Endodermal cell (in vitro differentiated cells): ENCODE measurements at places on chromosomes 5 and 9. TPM values are rescaled to one million over a fixed set of nuclear protein-coding genes. Genes with fewer than 3 reads are reported as not detected.
A peak's percentile ranks its signal among the peaks of the same experiment; 100 is the strongest.

DNA sequence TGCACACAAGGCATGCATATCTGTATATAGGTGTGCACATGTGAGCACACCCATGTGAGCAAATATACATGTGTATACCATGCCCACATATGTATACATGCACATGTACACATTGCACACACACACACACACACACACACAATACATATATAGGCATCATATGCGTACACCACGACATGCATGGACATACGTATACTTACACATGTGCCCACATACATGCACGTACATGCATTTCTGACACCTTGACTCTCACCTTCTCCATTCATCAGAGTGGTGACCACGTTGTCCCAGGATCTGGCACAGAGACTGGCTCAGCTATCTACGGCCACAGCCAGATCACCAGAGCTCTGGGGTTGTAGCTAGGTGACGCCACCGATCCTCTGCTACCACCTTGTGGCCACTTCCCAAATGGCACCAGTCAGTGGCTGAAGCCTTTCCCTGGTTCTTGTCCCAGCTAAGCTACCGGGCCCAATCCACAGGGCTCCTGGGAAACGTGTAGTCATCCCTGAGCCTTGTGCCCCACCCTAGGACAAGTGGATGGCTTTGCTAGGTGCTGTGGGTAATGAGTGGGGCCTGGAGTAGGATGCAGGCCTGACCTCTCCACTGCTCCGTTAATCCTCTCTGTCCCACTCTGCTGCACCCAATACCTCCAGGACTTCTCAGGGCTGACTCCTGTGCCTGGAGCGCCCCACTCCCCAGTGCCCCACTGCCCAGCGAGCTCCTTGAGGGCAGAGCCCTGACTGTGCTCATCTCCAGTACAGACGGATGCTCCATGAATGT lies 194.4 kb downstream of the RGS3 start:
- H3K27ac ChIP-seq, result no peak overlapping the region
- DNase-seq, result peak; percentile 98
- H3K4me1 ChIP-seq, result peaks cover 3% of the 10 kb centered on the region
- H3K27me3 ChIP-seq, result peaks cover under 1% of the 10 kb centered on the region
- H3K36me3 ChIP-seq, result no peaks in the 10 kb centered on the region

The ANXA2R gene
- 0.27 to 1.1 TPM (median 0.73 TPM) in 3 replicates for total RNA-seq

The SLC36A2 gene
- total RNA-seq, result 0.26 TPM in 1 of 3 replicates, not detected in the others

- peak overlapping the region; percentile 56 for H3K4me3 ChIP-seq
- H3K27ac ChIP-seq, result peak overlapping the region; percentile 10
- DNase-seq, result peak; percentile 93
- peaks cover 20% of the 10 kb centered on the region for H3K27me3 ChIP-seq
Observed at GRCh38 chr9:19925674-19926503, 137.1 kb upstream of the SLC24A2 start.

DNA sequence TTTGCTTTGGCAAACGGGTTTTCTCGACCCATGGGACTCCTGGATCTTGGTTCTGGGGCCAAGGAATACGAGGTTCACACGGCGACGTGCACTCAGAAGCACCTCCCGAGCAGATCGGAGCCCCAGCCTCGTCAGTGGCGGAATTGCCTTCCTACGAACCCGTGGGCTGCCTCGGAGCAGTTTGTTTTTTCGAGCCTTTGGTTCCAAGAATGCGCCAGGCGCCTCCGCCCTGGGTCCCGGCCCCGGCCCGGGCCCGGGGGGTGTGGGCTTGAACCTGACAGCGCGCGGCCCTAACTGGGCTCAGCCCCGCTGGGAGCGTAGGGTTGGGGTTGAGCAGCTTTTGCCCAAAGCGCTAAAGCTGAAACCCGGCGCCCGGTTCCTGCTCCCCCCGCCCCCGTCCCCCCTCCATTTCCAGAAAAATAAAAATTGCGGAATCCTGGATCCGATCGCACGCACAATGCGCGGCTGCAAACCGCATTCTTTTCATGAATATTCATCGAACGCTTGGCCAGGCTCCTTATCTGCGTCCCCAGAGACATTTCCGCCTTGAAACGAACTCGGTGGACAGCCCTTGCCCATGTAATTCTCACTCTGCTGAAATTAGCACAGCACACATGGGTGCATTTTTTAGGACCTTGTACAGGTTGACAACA lies 1.0 kb downstream of the BASP1 start:
- peak; percentile 70 for DNase-seq
- peak overlapping the region; percentile 91 for H3K27ac ChIP-seq
- peaks cover under 1% of the 10 kb centered on the region for H3K4me1 ChIP-seq
- peak overlapping the region; percentile 92 for H3K4me3 ChIP-seq
- no peaks in the 10 kb centered on the region for H3K27me3 ChIP-seq
- H3K36me3 ChIP-seq, result peaks cover 13% of the 10 kb centered on the region

DNA sequence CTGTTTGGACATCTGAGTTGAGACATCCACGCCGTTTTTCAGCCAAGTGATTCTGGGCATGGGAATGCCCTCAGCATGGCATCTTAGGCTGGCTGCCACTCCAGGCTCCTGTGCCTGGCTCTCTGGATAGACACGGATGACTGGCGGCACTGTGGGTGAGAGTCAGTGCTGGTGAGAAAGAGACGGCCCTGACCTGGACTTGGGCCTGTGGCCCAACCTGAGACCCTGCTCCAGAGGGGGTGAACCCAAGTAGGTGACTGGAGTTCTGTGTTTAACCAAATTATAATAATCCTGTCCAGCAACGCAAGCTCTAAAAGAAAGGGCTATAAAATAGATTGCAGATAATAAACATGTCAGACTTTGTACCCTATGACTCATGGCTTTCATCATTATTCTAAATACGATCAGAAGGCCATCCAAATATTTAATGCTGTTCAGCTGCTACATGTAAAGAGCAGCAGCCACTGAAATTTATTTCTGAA lies 173.9 kb downstream of the HSPA4 start:
- no peaks in the 10 kb centered on the region for H3K27me3 ChIP-seq
- DNase-seq, result peak; percentile 22
- no peak overlapping the region for H3K27ac ChIP-seq

DNA sequence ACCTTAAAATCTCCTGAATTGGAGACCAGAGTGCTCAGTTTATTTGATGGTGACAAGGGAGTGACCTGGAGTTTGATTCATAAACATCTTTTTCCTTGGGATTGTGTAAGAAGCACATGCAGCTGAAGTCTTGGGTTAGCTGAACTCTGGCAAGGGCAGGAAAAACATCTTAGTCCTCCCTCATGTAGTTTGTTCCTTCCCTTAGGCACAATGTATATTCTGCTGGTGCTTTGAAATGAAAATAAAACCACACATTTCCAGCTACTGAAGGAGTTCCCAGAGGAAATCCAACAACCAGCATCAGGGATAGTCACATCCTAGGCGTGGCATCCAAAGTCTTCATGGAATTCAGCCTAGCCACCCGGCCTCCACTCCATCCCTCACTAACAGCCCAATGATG lies 95.2 kb upstream of the PAPPA start:
- H3K27me3 ChIP-seq, result peaks cover 27% of the 10 kb centered on the region
- no peak for DNase-seq
- no peak overlapping the region for H3K27ac ChIP-seq
- no peak overlapping the region for H3K4me3 ChIP-seq
- H3K4me1 ChIP-seq, result no peaks in the 10 kb centered on the region

DNA sequence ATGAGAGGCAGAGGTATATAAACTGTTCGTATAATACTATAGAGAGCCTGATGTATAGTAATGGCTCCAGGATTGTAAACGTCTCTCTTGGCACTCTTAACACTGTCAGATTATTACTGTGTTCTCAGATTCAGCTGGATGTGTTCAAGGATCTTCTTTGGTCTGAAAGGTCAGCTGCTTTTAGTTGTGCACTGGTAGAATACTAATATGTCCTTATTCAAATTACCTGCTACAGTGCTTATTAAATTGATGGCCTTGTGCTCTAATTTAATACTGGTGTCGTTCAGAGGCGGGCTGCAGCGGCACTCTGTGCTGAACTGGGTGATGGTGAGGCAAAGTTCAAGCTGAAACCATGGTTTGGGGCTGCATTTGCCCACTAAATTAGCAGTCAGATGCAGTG lies 216.7 kb upstream of the ARRDC3 start:
- no peak overlapping the region for H3K27ac ChIP-seq
- peaks cover 5% of the 10 kb centered on the region for H3K4me1 ChIP-seq
- no peak overlapping the region for H3K4me3 ChIP-seq
- DNase-seq, result no peak

GRCh38 chr5:132962429-132963021 lies 909 bp downstream of the AFF4 start:
- H3K4me3 ChIP-seq, result peak overlapping the region; percentile 98
- H3K27me3 ChIP-seq, result no peaks in the 10 kb centered on the region
- no peaks in the 10 kb centered on the region for H3K4me1 ChIP-seq
- peak; percentile 55 for DNase-seq
- H3K27ac ChIP-seq, result peak overlapping the region; percentile 96
- peaks cover 25% of the 10 kb centered on the region for H3K36me3 ChIP-seq

DNA sequence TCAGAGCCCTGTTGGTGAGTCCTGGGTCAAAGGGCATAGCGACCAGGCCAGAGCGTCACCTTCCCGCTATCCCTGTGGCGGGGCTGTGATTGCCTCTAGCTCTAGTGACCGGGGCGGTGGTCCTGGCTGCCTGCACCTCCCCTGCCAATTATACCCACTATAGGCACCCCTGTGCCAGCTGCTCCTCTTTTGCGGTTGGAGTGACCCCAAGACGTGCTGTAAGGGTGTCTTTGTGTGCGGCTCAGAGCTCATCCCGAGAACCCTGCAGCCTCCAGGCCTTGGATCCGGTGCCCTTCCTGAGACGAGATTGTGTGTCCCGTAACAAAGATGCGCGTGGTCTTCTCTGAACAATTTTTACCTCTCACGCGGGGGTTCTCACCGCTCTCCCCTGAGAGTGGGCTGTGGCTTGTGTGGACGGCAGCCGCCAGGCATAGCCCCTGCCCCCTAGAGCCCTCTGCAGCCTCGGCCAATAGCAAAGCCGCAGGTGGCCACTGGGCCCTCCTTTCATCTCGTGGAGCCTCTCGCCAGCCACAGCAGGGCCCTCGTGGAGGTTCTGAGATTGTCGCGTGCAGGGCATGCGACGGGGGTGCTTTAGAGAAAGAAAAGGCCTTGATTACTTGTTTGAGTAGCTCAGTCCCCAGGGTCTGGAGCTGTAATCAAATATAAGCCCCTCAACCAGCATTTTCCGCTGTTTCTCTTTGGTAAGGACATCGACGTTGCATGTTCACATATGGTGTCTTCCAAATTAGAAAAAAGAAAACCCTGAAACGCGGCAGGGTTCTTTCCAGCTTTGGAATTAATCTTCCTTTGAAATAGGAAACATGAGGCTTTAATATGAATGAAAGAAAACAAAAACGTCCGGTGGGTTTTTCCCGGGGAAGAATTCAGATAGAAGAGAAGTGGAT lies 10.7 kb downstream of the NKD2 start:
- DNase-seq, result no peak
- no peaks in the 10 kb centered on the region for H3K36me3 ChIP-seq
- H3K4me1 ChIP-seq, result no peaks in the 10 kb centered on the region
- no peak overlapping the region for H3K4me3 ChIP-seq

- no peaks in the 10 kb centered on the region for H3K27me3 ChIP-seq
- H3K4me1 ChIP-seq, result no peaks in the 10 kb centered on the region
- no peak overlapping the region for H3K27ac ChIP-seq
- H3K36me3 ChIP-seq, result no peaks in the 10 kb centered on the region
- no peak for DNase-seq
Observed at GRCh38 chr5:179294891-179295777, 50.1 kb downstream of the ADAMTS2 start.

DNA sequence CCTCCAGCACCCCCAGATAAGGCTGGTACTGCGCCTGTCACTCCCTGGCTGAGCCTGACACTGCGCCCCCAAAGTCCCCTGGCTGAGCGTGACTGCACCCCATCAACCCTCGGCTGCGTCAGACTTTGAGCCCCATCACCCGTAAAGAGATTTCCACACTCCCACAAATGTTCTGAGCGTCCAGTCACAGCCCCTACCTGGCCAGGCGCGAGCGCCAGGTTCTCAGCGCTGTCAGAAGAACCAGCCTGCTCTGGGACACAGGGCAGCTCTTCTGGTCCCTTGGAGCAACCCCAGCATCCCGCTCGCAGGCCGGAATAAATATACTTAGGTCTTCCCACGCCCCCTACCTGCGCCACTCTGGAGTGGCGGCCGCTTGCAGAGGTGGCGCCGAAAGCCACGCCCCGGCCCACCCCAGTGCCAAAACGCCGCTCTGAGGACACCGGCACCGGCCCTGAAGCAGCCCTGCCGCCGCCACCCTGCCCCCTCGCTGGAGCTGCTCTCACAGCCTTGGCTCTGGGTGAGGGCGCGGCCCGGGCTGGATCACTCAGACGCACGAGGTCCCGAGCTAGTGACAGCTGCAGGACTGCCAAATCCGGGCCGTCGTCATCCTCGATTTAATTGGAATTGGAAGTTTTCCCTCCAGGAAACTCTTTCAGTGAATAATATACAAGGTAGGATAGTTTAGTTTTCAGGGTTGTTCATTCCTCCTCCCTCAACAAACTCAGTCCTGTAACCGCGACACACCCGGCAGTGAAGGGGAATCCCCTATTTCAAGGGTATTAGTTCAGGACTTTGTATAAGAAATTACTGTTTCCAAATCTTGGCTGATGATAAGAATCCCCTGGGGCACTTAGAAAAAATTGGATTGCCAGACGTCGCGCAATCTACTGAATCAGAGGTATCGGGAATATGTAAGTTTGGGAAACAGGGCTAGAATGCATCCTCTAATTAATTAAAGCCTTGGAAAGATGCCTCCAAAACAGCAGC lies 1.2 kb upstream of the CEMIP2 start:
- no peaks in the 10 kb centered on the region for H3K36me3 ChIP-seq
- peak; percentile 97 for DNase-seq
- H3K27me3 ChIP-seq, result peaks cover 4% of the 10 kb centered on the region
- peaks cover 16% of the 10 kb centered on the region for H3K4me1 ChIP-seq
- peak overlapping the region; percentile 81 for H3K4me3 ChIP-seq

GRCh38 chr5:68220260-68220659 lies 4.7 kb downstream of the PIK3R1 start:
- DNase-seq, result no peak
- no peaks in the 10 kb centered on the region for H3K27me3 ChIP-seq
- no peak overlapping the region for H3K27ac ChIP-seq

The RORB gene
- 0.05 to 0.18 TPM (median 0.17 TPM) in 3 replicates for total RNA-seq

DNA sequence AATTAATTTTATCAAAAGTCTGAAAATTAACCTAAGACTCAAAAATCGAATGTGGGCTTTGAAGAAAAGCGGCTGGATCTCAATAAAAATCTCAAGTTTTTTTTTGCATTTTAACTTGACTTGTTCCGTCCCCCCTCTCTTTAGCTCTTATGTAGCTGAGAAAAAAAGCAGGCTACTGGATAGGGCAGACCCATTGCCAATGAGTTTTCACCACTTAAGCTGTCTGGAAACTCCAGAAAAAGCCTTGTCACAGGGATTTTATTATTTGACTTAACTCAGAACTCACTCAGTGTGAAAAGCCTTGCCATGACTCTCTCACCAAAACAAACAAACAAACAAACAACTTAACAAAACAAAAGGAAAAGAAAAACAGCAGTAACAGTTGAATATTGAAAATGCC lies 247.4 kb downstream of the CDH9 start:
- no peaks in the 10 kb centered on the region for H3K4me1 ChIP-seq
- DNase-seq, result no peak
- no peaks in the 10 kb centered on the region for H3K36me3 ChIP-seq

The QRFP gene
- total RNA-seq, result not detected in 2 replicates

The CD14 gene
- not detected in 2 replicates for total RNA-seq

- no peak for DNase-seq
- H3K4me3 ChIP-seq, result no peak overlapping the region
- H3K27me3 ChIP-seq, result no peaks in the 10 kb centered on the region
- no peak overlapping the region for H3K27ac ChIP-seq
- no peaks in the 10 kb centered on the region for H3K36me3 ChIP-seq
- no peaks in the 10 kb centered on the region for H3K4me1 ChIP-seq
Observed at GRCh38 chr9:108197008-108197365, 658.8 kb downstream of the ACTL7B start.
